Activated naive CD4-positive, alpha-beta T cell treated with anti-CD3 and anti-CD28 coated beads, Interleukin-2, amount 50 U/mL, for 72 hours (primary cell): ENCODE measurements at places on chromosomes 3 and 15. TPM values are rescaled to one million over a fixed set of nuclear protein-coding genes. Genes with fewer than 3 reads are reported as not detected.

SLCO2A1 gene
- not detected for total RNA-seq

RTP3 gene
- not detected for total RNA-seq

IGSF10 gene
- total RNA-seq = not detected

SLC38A3 gene
- total RNA-seq = not detected

GRCh38 chr3:56894881-56895431 lies 93.2 kb upstream of the ARHGEF3 start:
- no peak for DNase-seq

DNA sequence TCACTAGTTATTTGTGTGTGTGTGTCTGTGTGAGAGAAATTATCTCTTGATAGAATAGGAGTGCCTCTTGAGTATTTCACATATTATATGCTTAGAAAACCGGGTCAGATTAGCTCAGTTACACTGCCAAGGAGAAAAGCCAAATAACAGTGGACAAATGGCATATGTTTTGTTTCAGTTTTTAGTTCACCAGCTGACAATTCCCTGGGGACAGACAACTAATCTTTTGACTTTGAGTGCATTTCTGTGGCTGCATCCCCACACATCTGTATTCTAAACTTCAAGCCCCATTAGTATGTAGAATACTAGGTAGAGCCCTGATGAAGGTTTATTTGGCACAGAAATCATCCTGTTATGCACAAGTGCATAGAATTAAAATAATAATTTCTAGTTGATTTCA lies 227.7 kb upstream of the CNTN3 start:
- no peak for DNase-seq

GRCh38 chr3:111589303-111590142 lies 5.6 kb downstream of the ZBED2 start:
- no peak for DNase-seq

GRCh38 chr3:114827495-114827894 lies 319.6 kb downstream of the ZBTB20 start:
- no peak for DNase-seq

ATP10A gene
- total RNA-seq = 16.6 TPM

GRCh38 chr3:186940967-186941366 lies 10.6 kb downstream of the ST6GAL1 start:
- DNase-seq = no peak

- DNase-seq = no peak
Measured at GRCh38 chr3:53765753-53766152, 80.5 kb downstream of the CHDH start.

DNA sequence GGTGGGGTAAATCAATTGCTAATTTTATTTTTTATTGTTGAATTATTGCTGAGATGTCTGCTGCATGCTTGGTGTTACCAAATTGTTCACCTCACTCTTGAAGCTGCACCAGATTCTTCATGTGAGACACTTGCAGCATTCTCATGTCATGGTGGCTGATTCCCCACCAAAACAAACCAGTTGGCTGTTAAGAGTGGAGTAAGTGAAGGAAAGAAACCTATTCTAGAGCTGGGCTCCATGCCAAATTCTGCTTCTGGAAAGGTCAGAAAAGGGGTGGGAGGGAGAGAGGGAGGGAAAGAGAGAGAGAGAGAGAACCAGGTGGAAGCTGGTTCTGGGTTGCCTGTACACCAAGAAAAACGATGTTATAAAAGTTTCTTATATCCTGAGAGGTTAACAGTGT lies 317.5 kb upstream of the THRB start:
- no peak for DNase-seq

GABRR3 gene
- not detected for total RNA-seq

SH2D7 gene
- not detected for total RNA-seq

DNA sequence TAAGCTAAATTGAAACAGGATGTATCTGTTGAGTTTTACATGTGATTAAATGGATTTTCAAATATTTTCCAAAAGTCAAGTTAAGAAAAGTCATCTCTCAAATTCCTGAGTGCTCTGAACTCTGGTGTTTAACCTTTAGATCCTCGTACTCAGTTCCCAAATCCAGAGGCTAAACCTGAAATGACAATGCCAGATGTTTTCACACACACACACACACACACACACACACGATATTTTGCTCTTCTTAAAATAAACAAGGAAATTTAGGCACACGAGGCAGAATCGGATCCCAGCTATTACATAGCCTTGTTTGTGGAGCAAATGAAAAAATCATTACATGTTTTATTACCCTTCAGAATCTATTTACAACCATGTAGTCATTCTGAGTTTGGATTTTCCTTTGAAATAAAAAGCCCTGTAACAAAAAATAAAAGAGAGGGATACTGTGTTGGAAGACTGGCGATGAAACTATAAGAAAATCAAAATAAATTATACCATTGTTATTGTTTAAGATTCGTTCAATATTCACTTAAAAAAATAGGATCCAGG lies 20.6 kb upstream of the UBE2E1 start:
- no peak for DNase-seq

GRCh38 chr3:33929813-33930212 lies 131.4 kb downstream of the PDCD6IP start:
- DNase-seq = no peak

DNA sequence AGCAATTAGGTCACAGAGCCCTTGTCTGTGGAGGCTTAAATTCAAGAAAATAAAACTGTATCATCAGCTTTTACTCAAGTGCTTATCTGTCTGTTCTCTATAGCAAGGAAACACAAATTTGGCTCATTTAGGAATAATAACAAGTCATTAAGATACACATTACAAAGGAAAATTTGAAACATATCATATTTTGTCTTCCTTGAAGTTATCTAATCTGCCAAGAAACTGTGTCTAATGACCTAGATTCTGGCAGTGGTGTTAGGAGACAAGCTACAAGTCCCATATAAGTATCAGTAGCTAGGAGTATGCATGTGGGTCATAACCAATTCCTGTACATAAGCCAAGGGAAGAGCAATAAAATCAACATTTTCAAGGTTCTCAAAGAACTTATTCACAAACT lies 108.2 kb upstream of the SETMAR start:
- DNase-seq = no peak

DNA sequence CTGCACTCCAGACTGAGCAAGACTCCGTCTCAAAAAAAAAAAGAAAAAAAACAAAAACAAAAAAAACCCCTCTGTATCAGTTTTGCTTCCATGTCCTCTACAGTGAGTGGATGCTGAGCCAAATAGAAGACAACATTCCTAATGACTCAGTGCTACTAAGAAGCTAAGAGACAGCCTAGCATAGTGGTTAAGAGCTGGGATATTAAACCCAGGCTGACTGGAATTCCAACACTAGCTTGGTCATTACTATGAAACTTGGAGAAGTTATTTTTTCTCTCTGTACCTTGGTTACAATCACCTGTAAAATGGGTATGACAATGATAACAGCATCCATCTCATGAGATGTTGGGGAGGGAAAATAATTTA lies 60.9 kb upstream of the PYGO1 start:
- DNase-seq = no peak

GRCh38 chr3:12430086-12430485 lies 54.2 kb upstream of the TSEN2 start:
- DNase-seq = no peak

DNA sequence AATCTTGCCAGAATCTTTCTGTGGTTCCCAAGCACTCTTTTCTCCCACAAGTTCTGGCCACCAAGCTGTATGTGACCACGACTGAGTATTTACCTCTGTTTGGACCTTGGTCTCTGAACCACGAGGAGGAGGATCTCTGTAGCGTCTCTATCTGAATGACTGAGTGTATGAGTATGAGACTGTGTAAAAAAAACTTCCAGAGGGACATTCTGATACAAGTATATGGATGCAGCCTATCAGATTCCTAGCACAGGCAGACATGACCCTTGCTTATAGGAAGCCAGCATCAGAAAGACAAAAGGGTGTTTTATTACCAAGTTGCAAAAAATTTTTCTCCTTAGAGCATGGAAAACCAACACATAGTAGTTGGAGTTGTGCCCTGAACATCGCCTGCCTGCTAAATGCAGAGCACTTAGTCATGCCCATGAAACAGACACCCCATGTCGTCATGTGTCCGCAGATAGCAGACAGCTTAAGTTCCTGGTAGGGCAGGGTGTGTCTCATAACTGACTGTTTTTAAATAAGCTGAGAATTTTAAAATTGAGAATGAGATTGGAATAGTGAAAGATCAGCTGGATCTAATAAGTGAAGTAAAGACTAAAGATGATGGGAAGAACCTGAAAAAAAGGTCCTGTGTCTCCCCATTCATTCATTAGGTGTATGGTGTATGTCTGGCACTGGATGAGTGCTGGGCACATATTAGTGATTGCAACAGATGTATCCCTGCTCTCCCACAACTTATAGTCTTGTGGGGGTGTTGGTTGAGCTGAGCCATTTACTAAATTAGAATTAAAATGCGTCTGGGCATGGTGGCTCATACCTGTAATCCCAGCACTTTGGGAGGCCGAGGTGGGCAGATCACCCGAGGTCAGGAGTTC lies 30.9 kb downstream of the DAG1 start:
- DNase-seq = no peak

ITIH1 gene
- total RNA-seq = not detected

IGSF11 gene
- total RNA-seq = not detected

GRCh38 chr3:55158345-55158744 lies 230.5 kb upstream of the LRTM1 start:
- DNase-seq = no peak

ZNF385D gene
- total RNA-seq = not detected

DNA sequence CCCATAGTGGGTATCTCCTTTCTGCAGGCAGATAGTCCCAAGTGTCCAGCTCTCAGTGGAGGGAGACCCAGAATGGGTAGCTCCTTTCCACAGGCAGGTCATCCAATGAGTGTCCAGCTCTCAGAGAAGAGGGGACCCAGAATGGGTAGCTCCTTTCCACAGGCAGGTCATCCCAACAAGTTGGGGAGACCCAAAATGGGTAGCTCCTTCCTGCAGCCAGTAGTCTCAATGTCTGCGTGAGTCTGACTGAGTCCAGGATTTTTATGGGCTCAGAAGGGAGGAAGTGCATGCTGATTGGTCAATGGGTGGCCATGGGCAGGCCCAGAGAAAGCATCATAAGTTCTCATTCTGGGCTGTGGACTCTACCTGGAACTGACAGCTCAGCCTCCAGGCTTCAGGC lies 150.7 kb upstream of the P2RY1 start:
- no peak for DNase-seq

CLDN1 gene
- 1.4 TPM for total RNA-seq

- DNase-seq = no peak
Measured at GRCh38 chr3:135034291-135034768, 239.3 kb downstream of the EPHB1 start.

ANO10 gene
- 7.9 TPM for total RNA-seq

GRCh38 chr15:26178640-26179220 lies 315.6 kb upstream of the ATP10A start:
- DNase-seq = no peak

- no peak for DNase-seq
Measured at GRCh38 chr3:29565236-29565635, 284.4 kb downstream of the RBMS3 start.

GRCh38 chr3:69294014-69294766 lies 91.7 kb downstream of the FRMD4B start:
- no peak for DNase-seq

DNA sequence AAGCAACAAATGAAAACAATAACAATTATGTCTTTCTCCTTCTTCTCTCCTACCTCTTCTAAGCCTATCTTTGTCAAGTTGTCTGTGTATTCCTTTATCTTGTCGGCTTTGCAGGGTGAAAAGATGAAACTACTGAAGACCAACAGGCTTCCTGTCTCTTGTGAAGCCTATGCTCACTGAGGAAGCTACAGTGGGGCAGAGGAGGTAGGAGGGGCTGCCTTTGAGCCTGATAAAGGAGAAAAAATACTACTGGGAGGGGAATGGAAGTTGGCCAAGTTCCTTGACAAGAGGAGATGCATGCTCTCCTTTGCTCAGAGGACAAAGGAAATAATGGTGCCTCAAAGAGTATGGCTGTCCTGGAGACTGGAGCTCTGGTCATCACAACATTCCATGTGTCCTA lies 92.0 kb downstream of the IGSF11 start:
- no peak for DNase-seq

DNA sequence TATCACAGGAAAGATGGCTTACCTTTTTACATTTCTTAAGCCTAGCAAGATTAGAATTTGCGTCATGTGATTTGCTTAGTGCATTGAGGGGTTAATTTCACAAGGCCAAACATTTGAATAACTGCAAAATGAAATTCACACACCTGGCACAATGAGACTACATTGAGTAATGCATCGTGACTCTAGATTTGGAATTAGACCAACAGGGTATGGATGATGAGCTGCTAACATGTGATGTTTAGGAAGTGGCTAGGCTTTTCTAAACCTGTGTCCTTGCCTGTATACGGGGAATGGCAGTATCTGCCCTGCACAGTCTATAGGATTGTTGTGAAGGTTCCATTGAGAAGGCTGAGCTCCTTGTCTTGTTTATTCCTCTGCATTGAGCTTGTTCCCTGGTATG lies 160.1 kb downstream of the MFSD1 start:
- no peak for DNase-seq

GRCh38 chr15:88950600-88951160 lies 37.5 kb upstream of the MFGE8 start:
- no peak for DNase-seq

- DNase-seq = no peak
Measured at GRCh38 chr3:12180631-12181030, 21.9 kb upstream of the TIMP4 start.

- DNase-seq = no peak
Measured at GRCh38 chr3:185215873-185216606, 37.8 kb downstream of the EHHADH start.

DNA sequence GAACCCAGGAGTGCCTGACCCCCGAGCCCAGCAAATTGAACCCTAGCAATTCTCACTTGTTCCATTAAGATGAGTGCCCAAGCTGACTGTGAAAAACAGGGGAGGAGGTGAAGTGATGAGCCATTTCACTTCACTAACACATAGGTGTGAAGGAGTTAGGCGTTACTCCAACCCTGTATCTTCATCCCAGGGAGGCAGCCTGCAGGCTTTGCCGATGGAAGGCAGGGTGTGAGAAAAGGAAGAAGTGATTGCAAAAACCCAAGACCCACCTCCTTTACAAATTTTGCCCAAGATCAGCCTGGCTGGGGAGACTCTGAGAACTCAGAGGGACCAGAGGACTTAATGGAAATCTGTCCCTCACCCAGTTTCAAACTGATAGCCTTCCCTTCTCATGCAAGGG lies 129.7 kb upstream of the WNT5A start:
- DNase-seq = no peak

SLC2A2 gene
- not detected for total RNA-seq

CFAP100 gene
- not detected for total RNA-seq
